ENCODE measurements at places on chromosomes 3 and 15.
A peak's percentile ranks its signal among the peaks of the same experiment; 100 is the strongest.

DNA sequence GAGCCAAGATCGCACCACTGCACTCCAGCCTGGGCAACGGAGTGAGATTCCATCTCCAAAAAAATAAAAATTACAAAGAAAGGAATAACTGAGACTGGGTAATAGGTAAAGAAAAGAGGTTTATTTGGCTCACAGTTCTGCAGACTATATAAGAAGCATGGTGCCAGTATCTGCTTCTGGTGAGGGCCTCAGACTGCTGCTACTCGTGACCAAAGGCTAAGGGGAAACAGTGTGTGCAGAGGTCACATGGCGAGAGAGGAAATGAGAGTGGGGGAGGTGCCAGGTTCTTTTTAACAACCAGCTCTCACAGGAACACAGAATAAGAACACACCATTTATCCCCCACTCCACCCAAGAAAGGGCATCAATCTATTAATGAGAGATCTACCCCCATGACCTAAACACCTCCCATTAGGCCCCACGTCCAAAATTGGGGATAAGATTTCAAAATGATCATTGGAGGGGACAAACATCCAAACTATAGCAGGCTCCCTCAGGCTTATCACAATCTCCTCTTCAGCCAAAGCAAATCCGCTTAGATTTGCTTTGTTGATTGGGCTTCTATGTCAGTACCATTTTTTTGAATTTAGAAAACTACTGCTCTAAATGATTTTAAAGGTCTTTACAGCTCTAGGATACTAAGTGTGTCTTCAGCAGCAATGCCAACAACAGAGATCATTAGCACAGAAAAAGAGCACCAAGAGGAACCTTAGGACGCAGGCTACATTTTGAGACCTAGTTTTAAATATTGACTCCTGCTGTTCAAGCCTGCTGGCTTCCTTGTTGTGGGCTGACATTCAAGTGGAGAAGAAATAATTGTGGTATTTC is 84.2 kb upstream of the TBL1XR1 start:
- no peak for DNase-seq

DNA sequence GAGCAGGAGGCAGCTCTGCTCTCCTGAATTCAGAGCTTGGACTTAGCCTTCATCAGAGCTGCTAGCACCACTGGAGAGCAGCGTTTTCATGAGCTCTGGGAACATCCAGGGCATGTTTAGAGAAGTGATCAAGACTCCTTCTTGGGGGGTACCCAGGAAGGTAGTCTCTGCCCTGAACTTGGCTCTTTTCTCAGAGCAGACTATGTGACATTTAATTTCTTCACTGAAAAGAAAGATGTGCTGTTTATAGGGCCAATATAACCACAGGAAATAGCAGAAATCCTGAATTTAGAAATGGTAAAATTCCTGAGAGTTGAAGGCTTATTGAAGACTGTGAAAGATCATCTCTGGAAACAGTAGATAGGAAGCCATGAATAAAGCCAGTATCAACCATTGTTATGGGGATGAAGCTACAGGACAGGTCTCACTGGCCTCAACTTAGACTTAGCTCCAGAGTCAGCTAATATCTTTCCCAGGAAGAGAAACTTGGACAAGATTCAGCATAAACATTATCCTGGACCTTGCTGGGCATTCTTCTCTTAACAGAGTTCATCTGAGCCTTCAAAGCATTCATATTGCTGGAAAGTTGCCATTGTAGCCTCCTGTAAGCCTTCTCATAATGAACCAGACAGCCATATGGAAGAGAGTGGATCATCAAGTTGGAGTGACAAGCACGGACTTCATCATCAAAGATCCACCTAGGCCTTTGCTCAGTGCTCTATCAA is 386.6 kb upstream of the THBS1 start:
- no peak for DNase-seq

DNA sequence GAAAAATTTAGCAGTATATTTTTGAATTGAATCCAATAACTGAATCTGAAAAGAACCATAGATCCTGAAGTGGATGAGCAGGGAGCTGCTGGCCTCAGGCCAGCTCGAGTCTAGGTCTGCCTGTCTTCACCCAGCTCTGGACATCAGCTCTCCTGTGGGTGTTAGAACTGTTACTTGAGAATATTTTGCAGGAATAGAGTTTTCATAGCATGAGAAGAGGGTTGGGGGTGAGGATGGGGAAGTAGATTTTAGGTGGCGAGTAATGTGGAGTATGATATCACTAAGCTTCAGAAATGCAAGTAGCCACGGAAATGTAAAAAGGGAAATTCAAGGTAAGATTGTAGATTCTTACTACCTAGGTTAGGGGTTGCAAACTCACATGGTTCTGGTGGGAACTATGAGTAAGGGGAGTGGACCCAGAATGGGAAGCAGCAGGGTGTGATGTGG is 6.2 kb downstream of the RAB8B start:
- no peak for DNase-seq

DNA sequence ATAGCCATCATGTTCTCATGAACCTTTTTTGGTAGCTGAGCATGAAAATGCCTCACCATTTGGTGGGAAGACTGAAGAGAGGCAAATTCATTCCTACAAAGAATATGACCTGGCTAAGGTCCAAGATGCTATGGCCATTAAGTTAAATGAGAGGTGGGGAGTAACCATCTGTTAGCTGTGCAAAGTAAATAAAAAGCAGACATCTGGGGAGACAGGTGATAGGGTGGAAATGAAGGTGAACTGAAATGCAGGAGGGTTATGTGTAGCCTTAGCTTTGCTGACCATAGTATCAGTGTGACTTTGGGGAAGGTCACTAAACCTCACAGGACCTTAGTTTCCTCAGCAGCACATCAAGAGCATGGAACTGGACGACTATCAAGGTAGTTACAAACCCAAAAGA is 111.0 kb upstream of the STRIT1 start:
- DNase-seq, result no peak

GRCh38 chr3:167287308-167287707 is 92.8 kb downstream of the ZBBX start:
- no peak for DNase-seq

DNA sequence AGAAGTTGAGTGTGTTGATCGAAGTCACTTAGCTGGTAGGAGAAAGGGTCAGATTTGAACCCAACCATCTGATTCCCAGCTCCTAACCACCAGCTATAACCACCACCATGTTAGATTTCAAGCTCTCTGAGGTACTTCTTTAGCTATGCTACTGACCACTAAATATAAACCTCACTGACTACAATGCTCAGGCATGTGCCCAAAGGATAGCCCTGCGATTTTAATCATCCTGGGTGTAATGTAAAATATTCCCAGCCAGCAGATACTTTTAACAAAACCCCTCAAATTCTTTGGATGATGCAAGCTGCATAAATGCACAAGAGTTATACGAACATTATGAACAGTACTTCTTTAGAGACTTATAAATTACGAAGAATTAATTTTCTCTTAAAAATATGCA is 115.2 kb upstream of the TSC22D2 start:
- no peak for DNase-seq

DNA sequence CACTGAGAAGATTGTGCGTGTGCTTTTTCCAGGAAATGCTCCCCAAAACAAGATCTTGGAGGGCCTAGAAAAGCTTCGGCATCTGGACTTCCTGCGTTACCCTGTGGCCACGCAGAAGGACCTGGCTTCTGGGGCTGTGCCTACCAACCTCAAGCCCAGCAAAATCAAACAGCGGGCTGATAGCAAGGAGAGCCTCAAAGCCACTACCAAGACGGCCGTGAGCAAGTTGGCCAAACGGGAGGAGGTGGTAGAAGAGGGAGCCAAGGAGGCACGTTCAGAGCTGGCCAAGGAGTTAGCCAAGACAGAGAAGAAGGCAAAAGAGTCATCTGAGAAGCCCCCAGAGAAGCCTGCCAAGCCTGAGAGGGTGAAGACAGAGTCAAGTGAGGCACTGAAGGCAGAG is 4.8 kb downstream of the MAP1A start:
- DNase-seq, result no peak

DNA sequence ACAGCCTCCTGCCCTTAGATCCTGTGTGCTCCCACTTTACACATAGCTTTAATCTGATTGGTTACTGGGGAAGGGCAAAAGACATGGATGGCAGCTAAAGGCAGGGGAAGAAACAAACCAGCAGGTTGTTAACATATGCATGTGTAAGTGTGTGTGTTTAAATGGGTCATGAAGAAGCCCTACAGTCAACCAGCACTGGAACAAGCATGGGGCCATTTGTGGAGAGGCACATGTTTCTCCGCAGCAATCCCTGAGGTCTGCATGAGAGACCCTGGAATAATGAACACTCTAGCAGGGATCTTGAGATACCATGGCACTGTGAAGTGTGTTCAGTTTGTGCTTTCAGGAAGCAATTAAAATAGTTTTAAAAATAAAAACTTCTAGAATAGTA is 6.0 kb downstream of the KLF13 start:
- DNase-seq, result no peak

DNA sequence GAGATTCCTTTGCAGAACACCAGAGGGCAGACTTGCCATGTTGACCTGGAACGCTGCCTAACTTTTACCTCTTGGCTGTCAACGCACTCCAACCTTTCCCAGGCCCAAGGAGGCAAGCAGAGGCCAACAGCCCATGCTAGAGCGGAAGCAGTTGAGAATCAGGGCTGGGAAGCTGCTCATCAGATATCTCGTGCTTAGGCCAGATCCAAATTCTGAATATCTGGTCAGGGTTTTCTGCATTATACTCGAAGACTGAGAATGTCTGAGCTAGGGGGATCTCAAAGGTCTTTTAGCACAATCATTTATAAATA is 2.5 kb downstream of the XIRP1 start:
- peak; percentile 66 for DNase-seq

DNA sequence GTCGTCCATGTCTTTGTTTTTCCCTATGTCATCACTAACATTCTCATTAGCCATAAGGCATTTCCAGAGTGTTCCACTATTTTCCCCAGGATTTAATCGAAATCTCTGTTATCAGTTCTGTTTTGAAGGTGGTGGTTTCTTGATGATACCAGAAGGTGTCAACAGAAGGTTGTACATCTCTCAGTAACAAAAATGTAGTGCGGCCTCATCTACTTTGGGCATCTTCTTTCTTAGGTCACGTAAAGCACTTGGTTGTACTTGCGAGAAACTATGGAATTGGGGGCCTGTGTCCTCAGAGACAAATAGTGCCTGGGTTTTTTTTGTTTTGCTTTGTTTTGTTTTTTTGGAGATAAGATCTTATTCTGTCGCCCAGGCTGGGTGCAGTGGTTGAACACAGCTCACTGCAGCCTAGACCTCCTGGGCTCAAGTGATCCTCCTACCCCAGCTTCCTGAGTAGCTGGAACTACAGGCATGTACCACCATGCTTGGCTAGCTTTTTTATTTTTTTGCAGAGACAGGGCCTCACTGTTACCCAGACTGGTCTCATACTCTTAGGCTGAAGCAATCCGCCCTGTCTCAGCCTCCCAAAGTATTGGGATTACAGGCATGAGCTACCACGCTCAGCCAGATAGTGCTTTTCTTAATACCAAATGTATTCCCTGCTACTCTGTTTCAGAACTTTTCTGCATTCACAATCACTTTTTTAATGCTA is 61.2 kb upstream of the FURIN start:
- DNase-seq, result no peak

DNA sequence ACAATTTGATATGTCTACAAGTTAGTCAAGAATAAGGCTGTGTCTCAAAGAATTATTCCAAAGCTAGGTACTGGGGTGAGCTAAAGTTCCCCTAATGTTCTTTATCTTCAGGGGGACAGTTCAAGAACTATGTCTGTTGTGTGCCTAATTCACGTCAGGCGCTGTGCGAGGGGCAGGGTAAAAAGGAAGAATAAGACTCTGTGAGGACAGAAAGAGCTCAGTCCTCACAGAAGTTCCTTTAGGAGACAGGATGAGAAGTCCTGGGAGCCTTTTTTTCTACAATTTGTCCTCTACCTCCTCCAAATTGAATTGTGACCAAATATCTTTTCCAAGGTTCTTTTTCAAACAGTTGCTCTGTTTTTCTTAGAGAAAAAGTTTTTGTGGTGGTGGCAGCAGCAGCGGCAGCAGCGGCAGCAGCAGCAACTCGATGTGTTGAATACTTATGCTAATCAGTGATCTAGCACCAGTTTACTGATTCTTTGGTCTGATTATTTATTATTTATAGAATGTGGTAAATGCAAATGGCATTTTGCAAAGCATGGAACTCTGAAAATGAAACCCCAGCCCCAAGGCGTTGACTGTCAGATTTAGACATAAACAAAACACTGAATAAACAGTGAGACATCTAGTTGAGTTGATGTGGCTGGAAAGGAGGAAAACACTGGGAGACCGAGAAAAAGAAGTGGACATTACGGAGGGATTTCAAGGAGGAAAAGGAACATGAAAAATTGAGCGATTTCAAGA is 88.6 kb downstream of the GTPBP8 start:
- no peak for DNase-seq

GRCh38 chr15:81106560-81106959 is 27.5 kb upstream of the CFAP161 start:
- DNase-seq, result no peak

DNA sequence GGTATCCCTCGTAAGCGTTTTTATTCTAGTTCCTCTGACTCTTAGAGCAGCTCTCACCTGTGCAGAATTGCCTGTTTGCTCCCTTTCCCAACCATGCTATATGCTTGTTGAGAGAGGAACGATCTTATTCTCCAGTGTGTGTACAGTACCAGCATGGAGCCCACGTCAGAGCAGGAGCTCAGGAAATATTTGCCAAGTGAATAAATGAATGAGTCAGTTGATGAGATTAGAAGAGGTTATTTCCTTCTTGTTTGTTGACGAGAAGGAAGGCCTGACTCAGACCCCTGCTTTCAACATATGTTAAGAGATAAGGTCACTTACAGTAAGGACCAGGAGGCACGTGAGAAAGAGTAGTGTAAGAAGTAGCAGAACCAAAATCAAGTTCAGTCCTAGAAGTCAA is 106.3 kb upstream of the ABHD17C start:
- DNase-seq, result no peak

DNA sequence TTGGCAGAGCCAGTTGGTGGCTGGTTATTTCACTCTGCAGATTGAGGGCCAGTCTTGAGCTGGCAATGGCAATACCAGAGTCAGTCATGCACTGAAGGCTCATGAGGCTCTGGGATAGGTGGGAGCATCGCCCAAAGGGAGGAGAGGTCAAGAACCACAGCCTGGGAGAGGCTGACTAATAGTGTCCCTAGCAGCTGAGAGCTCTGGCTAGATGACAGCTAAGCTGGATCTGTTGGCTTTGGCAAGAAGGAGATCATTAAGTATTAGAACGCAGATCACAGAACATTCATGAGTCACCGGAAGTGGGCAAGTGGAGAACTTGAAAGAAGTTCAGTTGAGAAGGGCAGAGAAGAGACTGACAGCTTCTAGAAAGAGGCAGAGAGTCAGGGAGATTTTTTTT is 521.1 kb downstream of the NR2F2 start:
- no peak for DNase-seq

- no peak for DNase-seq
These were observed 103.6 kb upstream of the BFSP2 start for GRCh38 chr3:133295944-133296917.

- DNase-seq, result no peak
These were observed 49.9 kb downstream of the CASR start for GRCh38 chr3:122233101-122233952.
